ENCODE measurements at places on chromosomes 11 and 22.

DNA sequence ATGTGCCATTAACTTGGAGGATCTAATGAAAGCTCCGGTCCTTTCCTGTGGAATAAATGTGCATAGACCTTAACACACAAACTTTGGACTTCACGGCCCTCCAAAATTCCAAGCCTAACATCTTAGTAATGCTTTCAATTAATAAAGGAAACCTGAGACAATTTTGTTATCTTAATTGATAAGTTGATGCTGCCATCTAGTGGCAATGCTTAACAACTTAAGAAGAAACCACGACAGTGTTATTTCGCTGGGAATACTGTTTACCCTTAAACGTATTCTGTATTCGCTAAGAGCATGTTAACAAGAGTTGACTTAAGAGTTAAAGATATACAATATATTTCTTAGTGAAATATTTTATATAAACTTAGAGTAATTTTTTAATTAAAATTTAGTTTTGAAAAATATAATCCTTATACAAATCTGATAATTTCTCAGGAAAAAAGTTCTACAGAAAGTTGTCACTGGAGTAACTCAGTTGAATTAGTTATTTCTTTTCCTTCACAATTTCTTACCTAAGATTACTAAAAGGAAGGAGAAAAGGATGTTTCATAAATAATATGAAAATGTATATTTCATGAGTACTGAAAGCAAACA is 35.0 kb upstream of the OR9G4 start:
- peak; percentile 15 for DNase-seq

- DNase-seq: no peak
Measured at GRCh38 chr11:488579-488978, 18.5 kb downstream of the RNH1 start.

GRCh38 chr11:120471131-120471530 is 40.4 kb upstream of the GRIK4 start:
- DNase-seq: no peak

- no peak for DNase-seq
Measured at GRCh38 chr11:124514131-124514530, 29.3 kb downstream of the OR8B12 start.

DNA sequence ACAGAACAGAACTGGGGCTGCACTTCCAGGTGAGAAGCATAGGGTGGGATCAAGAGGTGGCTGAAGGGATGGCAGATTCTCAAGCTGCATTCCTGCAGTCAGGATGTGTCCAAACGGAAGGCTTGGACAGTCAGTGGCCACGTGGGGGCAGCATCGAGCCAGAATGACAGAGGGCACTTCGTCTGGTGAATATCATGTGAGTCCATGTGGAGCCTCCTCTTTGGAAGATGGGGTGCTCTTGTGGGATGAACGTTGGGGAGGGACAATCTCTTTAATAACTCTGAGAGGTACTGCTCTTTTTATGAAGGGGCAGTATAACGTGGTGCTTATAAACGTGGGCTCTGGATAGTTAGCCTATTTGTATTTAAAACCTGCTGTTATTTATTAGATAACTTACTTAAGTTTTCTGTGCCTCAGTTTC is 154.9 kb upstream of the NAV2 start:
- DNase-seq: peak; percentile 74

GRCh38 chr11:76026281-76026680 is 180.0 kb downstream of the WNT11 start:
- no peak for DNase-seq

GRCh38 chr22:44444341-44445306 is 53.4 kb downstream of the RTL6 start:
- DNase-seq: no peak

GRCh38 chr11:43943931-43944751 is 1.7 kb downstream of the C11orf96 start:
- no peak for DNase-seq

DNA sequence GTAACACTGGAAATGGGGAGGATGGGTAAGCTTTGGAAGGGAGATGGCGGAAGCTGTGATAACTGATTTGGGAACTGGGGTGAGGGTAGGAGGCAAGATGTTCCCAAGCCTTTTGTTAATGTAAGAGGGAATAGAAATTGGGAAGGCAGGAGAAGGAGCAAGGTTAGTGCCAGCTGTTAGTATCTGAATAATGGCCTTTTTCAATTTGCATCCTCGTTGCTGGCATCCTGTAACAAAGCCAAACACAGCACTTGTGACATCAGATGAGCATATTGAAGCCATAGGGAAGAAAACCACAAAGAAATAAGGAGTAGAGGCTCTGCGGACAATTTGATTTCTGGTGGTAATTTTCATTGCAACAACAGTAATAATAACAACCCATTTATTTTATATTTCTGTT is 70.9 kb upstream of the CLMP start:
- no peak for DNase-seq

DNA sequence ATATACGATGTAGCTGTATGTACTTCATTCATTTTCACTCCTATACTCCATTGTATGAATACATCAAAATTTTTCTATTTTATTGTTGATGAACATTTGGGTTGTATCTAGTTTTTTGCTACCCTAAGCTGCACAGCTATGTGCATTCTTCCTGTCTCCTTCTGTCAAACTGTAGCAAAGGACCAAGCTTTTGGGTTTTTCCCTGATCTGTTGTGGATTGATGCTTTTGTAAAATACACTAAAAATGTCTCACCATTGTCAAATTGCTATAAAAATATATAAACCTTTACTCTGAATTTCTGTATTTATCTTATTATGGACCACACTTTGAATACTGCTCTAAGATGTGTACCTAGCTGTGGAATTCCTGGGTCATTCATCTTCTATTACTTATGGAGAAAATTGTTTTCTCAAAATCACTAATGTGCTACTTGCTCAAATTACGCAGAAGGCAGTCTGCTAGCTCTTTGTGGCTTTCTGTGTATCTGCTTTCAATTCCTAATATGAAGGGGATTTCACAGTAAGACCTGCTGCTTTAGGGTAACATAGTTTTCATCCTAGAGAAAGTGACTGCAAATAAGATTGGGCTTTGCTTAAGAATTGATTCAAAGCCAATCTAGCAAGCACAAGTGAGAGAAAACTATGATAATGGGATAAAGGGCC is 123.4 kb downstream of the CYP2R1 start:
- DNase-seq: no peak

DNA sequence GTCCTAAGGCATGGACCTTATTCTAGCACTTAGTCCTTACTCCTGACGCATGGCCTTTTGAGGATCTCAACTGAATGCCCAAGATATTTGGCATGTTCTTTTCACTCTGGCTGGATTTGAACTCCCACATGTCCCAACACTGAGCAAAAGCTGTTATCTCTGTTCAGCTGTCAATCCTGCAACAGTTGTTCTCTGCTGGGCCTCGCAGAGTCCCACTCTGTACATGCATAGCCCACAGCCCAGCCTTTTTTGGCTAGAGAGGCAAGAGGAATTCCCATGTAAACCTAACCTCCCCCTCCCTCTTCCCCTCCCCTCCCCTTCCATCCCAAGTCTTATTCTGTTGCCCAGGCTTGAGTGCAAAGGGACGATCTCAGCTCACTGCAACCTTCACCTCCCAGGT is 21.8 kb upstream of the DRG1 start:
- no peak for DNase-seq

DNA sequence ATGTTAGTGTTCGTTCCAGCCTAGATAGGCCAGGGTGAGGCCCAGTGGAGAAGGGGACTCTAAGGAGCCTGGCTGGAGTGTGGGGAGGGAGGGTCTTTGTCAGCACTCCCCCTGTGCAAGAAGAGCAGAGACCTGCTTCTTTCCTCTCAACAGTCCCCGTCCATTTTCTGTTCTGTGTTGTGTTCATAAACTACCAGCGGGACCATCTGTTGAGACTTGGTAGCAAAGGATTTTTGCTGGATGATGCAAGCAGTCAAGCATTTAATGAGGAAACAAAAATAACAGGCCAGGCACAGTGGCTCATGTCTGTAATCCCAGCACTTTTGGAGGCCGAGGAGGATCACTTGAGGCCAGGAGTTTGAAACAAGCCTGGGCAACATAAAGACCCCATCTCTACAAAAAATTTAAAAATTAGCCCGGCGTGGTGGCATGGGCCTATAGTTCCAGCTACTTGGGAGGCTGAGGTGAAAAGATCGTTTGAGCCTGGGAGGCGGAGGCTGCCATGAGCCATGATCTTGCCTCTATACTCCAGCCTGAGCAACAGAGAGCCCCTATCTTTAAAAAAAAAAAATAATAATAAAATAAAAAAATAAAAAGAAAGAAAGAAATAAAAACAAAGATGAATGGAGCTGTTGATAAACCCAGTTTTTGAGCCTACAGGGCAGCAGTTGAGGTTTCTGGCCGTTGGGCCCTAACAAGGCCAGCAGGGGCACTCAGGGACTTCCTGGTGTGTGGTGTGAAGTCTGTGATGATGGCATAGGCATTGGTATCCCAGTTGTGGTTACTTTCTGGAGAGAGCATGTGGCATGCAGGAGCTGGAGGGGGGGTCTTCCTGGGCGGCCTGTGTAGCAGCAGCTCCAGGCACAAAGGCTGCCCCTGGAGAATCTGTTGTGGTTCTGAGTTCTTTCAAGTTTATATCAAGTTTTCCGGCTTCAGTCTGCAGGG is 1.7 kb upstream of the TXNRD2 start:
- no peak for DNase-seq

DNA sequence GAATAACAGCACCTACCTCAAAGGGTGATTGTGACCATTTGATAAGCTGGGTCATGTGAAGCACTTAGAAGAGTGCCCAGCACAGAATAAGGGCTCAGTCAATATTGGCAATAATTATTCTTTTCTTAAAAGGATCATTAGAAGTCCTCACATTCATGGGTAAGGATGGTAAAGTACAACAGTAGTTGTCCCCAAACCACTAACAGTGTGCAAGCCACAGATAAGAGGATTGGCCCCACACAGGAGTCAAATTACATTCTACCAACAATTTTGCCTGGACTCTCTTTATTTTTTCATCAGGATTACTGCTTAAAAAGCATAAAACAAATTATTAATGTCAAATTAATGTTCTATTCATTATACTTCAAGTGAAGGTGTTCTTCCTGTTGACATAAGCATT is 271.5 kb upstream of the PDGFD start:
- no peak for DNase-seq

- no peak for DNase-seq
Measured at GRCh38 chr11:45919806-45920530, 2.3 kb upstream of the PEX16 start.

- no peak for DNase-seq
Measured at GRCh38 chr11:13760115-13760514, 91.6 kb downstream of the FAR1 start.

- no peak for DNase-seq
Measured at GRCh38 chr11:105881027-105881426, 141.0 kb downstream of the MSANTD4 start.

DNA sequence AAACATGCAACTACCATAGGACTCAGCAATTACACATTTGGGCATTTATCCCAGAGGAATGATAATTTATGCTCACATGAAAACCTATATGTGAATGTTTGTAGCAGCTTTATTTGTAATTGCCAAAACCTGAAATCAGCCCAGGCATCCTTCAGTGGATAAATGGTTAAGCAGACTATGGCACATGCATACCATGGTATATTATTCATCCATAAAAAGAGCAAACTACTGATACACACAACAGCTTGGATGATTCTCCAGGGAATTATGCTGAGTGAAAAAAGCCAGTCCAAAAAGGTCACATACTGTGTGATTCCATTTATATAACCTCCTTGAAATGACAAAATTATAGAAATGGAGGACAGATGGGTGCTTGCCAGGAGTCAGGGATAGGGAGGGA is 86.7 kb downstream of the ALX4 start:
- DNase-seq: no peak

DNA sequence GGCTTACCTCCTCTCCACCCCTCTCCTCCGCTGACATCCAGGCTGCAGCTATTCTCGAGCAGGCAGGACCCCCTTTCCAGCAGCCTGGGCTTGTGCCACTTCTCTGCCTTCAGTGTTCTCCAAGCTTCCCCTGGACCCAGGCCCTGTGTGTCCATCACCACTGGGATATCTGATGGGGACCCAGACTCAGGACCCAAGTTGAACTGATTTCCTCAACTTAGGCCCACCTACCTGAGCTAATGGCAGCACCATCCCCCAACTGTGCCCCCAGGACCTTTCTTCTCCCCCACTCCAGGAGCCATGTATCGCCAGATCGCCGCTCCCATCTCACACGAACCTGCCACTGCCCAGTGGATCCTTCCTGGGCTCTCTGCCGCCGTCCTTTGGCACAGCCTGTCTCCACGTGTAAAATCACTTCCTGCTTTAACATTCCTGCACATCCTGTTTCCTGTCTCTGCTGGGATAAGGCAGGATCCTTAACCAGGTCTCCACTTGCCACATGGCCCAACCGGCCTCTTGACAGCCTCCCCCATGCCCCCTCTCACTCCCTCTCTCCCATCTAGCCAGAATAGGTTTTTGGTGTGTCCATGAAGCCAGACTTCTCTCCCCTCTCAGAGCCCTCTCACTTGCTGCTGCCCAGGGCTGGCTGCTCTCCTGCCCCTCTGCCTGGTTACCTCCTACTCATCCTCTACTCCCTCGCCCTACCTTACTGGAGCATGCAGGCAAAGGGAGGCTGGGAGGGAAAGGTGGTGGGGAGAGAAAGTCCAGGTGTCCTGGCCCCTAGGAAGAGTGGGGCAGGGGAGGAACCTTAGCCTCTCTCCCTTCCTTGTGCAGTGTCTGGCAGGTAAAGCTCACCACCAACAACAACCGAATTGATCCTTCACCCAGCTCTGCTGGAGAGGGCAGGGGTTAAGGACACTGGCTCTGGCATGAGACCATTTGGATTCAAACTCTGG is 9.4 kb downstream of the SPATA19 start:
- no peak for DNase-seq

- no peak for DNase-seq
Measured at GRCh38 chr11:125504580-125504979, 8.5 kb upstream of the FEZ1 start.

DNA sequence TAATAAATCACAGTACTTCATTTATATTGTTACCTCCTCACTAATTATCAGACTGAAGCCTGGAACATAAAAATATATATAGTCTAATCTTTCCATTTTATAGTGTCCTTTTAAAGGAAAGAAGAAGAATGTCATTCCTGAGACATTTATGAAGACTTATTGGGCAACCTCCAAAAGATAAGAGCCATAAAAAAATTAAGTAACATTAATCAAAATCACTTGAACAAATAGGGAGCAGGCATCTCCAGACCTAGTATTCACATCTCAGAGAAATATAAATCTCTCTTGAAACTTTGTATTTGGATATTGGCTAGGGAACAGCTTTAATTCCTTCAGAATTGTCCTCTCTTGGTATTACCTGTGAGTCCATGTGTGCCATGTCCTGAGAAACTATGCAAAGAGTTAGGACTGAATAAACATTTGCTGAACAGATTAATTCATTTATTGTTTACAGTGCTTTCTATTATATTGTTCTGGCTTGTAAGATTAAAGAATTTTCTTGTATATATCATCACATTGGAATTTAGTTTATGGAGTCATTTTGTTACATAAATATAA is 530.5 kb upstream of the LRRC4C start:
- DNase-seq: no peak

- no peak for DNase-seq
Measured at GRCh38 chr11:64924910-64925284, 408 bp downstream of the PPP2R5B start.

- DNase-seq: peak; percentile 72
Measured at GRCh38 chr11:117443266-117444186, 115.9 kb downstream of the CEP164 start.
